Cerebellum (tissue), 4 donors: ENCODE measurements at places on chromosomes 5 and 9.

- no peak for DNase-seq
Measured at GRCh38 chr5:129460936-129461710, 1.0 kb downstream of the ADAMTS19 start.

DNA sequence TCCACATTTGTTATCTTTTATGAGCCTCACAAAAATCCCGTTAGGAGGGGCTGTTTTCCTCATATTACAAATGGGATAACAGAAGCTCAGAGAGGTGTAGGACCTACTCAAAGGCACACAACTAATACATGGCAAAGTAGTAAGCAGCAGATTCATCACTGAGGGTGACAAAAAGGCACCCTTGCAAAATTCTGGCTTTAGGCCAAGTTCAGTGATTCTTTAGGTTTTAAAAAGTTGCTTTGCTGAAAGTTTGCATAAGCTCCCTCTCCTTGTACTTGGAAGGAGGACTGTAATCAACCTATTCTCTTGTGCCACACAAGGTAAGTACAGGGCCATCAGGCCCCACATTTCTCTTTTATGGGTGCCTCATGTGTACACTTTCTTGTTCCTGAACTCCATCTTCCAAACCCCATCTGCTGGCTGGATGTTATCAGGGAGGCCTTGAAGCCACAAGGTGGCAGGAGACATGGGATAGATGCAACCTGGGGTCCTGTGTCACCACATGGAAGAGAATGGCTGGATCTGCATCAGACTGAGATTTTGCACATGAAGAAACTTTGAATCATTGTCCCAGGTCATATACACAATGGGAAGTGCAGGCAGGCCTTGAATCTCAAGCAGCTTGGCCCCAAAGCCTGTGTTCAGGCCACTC lies 311.6 kb downstream of the MSX2 start:
- DNase-seq, result no peak

DNA sequence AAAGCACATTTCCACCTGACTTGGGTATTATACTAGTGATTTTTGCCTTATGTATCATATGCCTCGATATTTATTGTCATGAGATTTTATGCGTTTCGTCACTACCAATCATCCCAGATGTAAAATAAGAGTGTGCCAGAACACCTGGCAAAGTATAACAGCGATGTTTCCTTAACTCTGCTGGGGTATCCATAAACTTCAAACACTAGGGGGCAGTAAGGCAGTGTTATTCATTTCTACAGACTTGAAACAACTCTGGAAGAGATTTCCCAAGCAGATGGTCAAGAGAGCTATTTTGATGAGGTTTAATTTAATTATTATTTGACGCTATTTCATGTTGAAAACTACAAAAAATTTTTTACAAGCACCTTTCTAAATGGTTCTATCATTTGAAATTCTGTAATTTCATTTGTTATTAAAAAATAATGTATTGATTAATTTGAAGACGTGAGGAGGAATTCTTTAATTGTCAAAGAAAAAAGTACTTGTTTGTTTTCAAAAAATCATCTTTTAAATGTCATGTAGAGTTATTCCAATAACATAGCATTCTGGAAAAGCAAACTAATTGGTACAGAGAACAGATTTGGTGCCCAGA lies 388.5 kb upstream of the CTNND2 start:
- no peak for DNase-seq

- DNase-seq, result no peak
Measured at GRCh38 chr5:12313602-12314001, 409.4 kb upstream of the CTNND2 start.

- DNase-seq, result no peak
Measured at GRCh38 chr5:149419859-149420544, 40.9 kb upstream of the IL17B start.

GRCh38 chr9:123339666-123340510 lies 16.1 kb upstream of the CRB2 start:
- DNase-seq, result no peak

GRCh38 chr9:136222906-136223285 lies 18.0 kb upstream of the LHX3 start:
- DNase-seq, result no peak

GRCh38 chr9:133967024-133967741 lies 24.9 kb downstream of the VAV2 start:
- no peak for DNase-seq

GRCh38 chr5:1057485-1058082 lies 49.0 kb downstream of the NKD2 start:
- DNase-seq, result no peak

GRCh38 chr5:61268871-61269270 lies 63.2 kb upstream of the ZSWIM6 start:
- DNase-seq, result no peak

DNA sequence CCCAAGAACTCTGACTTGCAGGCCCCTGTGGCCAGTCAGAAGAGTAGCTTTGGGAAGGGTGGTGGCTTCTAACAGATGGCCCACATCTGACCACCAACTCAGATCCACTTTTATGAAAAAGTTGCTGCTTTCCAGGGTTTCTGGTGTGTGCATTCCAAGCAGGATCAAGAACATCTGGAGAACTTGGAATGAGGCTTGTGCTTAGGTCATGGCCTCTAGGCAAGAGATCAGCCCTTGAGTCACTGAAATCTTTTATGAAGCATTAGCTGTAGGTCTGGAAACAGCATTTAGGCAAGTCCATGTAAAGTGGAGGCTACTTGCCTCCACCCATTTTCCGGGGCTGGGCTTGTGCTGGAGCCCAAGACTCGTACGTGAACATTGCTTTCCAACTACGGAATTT lies 433.3 kb downstream of the SH3GL2 start:
- no peak for DNase-seq

GRCh38 chr9:34993502-34994259 lies 4.1 kb downstream of the DNAJB5 start:
- peak; percentile 89 for DNase-seq

GRCh38 chr9:135474915-135475314 lies 4.7 kb upstream of the PPP1R26 start:
- DNase-seq, result peak; percentile 43

- DNase-seq, result no peak
Measured at GRCh38 chr5:1105350-1106265, 6.3 kb downstream of the SLC12A7 start.

GRCh38 chr5:119016125-119016774 lies 27.9 kb upstream of the DTWD2 start:
- no peak for DNase-seq

DNA sequence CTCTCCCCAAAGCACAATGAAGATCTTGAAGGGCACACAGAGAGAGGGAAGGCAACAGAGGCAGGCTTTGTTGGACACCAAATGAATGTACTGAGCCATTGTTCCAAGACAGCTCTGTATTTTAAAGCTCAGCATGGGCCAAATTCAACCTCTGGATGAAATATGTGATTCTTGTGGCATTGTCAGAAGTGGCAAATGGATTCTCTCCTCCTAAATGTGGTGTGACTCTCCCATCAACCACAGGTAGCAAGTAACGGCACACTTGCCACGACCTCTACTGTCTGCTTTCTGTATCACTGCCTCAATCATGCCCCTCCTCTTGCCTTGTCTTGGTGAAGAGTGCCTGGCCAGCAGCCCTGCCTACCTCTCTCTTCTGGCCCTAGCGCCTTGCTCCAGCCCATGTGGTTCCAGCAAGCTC lies 6.1 kb upstream of the MOB3B start:
- DNase-seq, result no peak

DNA sequence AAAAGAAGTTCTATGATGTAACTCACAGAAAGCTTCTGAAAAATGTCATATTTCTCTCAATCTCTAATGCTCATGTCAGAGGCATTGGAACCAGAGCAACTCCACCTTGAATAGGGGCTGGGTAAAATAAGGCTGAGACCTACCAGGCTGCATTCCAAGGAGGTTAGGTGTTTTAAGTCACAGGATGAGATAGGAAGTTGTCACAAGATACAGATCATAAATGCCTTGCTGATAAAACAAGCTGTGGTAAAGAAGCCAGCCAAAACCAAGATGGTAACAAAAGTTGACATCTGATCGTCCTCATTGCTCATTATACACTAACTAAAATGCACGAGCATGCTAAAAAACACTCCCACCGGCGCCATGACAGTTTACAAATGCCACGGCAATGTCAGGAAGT lies 411.1 kb upstream of the GRIA1 start:
- no peak for DNase-seq

DNA sequence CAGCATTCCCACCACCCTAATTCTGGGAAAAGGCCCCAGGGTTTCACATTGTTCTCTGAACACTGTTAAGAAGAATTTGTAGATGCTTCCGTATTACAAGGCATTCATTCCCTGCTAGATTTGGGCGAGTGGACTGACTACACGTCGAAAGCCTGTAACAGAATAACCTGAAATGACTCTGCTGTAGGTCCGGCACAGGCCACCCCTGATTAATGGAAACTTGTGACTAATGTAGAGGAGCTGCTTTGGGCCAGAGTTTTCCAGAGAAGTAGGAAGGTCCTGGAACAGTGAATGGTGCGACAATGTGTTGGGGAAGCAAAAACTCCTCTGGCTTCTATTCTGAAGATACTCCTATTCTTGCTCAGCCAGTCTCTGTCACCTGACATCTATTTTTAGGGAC lies 87.6 kb downstream of the NR3C1 start:
- DNase-seq, result no peak
